Right lung (tissue), 10 donors: ENCODE measurements at places on chromosomes 2 and 18. TPM values are rescaled to one million over a fixed set of nuclear protein-coding genes. Genes with fewer than 3 reads are reported as not detected.

DNA sequence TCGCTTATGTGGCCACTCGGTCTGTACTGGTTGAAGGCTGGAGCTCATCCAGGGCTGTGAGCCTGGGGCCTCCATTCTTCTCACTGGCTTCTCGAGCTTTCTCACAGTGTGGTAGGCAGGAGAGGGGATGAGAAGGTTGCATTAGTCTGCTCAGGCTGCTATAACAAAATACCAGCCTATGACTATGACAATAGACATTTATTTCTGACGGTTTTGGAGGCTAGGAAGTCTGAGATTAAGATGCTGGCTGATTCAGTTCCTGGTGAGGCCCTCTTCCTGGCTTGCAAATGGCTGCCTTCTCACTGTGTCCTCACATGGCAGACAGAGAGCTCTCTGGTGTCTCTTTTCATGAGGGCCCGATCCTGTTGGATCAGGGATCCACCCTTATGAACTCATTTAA, 6.2 kb upstream of the STK25 start:
- DNase-seq = no peak

- DNase-seq = no peak
Observed at GRCh38 chr2:197308996-197309690, 1.4 kb downstream of the ANKRD44 start.

DNA sequence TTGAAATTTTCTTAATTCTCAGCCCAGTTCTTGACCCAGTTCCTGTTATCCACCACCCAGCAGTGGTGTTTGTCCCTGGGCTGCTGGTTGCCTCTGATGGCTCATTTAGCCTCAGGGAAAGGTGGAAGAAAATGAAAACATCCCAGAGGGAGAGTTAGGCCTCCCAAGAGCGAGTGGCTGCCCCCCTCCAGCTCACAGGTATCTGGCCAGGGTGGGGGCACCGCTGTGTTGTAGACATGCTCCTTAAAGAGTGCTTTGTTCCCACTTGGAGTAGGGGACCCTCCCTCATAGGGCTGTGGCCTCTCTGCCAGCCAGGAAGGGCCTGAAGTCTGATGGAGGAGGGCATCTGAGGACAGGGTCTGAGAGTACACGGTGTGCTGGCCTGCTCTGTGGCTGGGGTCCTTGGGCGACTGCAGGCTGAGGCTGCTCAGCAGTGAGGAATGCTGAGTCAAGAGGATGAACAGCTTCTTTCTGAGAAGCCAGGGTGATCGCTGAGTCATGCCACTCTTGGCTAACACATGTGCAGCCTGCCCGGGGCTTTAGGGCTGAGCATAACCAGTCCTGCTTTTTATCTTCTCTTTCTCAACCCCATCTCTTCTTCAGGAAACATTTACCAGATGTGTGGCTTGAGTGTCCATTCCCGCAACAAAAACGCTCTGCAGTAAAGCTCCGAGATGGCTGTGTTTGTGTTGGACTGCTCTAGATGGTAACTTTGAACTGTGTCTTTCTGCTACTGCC, 72.3 kb downstream of the IL1R2 start:
- DNase-seq = no peak

DNA sequence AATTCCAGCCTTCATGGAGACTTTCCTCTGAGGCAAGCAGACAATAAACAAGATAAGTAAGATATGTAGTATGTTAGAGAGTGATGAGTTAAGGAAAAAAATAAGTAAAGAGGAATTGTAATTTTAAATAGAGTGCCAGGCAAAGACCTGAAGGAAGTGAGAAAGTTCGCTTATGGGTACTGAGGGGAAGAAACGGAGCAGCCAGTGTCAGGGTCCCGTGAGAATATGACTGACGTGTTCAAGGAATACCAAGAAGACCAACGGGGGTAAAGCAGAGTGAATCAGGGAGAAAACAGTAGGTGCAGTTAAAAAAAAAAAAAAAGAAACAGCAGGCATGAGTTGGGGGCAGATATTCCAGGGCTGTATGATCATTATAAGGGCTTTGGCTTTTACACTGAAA, 45.1 kb downstream of the ARHGEF33 start:
- no peak for DNase-seq

DNA sequence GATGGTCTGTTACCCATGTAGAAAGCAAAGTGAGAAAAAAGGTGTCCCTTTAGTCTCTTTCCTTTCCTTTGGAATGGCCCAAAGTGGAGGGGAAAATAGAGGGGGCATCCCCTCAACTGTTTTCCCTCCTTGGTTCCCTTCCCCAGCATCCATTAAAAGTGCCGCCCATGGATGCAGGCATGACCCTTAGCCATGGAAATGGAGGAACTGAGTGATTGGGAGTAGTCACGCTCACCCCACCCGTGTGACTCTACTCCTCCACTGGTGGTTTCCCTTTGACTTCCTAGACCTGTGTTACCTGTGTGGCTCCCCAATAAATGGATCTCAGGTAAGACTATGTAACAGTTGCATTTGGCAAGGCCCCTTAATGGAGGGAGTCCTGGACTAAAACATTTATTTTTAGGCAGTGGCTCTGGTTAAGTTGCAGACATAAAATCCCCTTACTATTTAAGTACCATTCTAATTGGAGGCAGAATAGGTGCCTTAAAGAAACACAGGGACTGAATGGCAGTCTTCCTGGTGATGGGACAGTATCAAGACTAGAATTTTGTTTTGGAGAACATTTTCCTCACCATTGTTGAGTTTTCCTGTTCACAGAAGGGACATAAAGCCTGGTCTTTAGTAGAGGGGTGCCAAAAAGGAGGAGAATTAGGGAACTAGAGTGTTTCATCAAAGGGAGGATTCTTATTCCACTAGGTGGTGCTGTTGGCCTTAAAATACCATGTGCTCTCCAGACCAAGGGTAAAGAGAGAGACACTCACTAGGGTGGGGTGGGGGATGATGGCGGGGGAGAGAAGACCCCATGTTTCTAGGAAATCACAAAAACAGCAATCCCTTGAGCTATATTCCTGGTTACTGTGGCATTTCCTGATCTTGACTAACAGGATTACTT, 25.7 kb upstream of the PLA2R1 start:
- DNase-seq = no peak

- DNase-seq = no peak
Observed at GRCh38 chr2:160471950-160472349, 21.7 kb downstream of the RBMS1 start.

- DNase-seq = no peak
Observed at GRCh38 chr18:51162617-51163016, 34.9 kb downstream of the MEX3C start.

DNA sequence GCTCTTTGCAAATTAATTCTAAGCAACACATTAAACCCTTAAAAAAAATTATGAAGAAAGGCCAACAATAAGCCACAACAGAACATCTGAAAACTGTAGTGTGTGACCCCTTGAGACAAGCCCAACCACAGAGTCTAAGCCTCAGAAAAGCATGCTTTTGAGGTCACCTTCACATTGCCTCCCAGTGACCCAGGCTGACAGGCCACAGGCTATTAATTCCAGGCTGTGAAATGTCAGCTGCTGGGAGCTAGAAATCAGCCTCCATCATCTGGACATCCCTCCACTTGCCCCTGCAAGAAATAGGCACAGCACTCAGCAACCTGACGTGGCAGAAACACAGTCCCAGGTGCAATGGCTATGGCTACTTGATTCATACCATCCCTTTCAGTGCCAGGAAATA, 179.4 kb upstream of the ZFP36L2 start:
- no peak for DNase-seq

DNA sequence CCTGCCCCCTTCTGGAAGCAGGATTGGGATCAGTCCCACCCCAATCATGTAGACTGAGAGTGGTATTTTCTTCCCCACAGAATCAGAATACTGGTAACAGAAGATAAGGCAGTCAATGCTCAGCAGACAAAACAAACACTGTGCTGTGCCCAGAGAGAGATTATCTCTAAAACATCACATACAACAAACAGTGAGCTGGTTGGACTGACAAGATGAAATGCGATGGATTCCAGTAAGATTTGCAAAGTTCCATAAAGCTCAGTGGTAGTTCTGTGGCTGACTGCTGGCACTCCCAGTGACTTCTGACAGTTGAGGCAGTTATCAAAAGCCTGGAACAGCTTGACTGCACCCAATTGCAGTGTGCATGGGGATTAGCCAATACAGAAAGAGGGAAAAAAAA, 311.5 kb upstream of the MGAT5 start:
- DNase-seq = no peak

GRCh38 chr18:57320603-57321002, 31.8 kb upstream of the ST8SIA3 start:
- DNase-seq = no peak

- DNase-seq = no peak
Observed at GRCh38 chr2:150188177-150188576, 299.3 kb downstream of the RND3 start.

DNA sequence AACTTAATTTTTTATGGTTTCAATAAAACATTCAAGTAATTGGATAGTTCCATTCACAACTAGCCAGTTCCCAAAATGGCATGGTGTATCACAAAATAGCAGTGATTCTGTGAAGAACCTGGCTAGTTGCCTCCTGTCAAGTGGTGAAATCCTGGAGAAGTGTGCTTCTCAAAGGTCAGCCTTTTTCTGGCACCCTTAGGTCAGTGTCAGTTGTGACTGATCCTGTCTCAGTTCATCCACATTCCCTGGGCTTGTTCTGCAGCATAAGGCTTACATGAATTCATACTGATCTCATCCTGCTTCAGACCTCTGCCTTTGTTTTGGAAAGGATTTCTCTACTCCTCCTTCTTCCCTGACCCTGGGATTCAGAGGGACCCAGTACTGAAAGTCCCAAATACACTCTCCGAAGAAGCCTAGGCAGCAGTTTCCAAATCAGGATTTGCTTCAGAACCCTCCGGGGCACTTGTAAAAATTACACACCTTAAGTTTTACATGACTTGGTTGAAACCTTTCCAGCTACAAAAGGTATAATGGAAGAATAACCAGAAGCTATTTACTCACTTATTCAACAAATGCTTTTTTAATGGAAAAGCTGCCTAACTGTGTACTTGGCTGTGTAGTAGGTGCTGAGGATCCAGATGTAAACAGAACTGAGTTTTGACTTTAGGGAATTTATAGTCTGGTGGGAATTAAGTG, 11.0 kb downstream of the MAP3K20 start:
- no peak for DNase-seq

- DNase-seq = no peak
Observed at GRCh38 chr18:68275616-68276015, 439.3 kb downstream of the TMX3 start.

- no peak for DNase-seq
Observed at GRCh38 chr2:150742094-150742493, 254.6 kb upstream of the RND3 start.

DNA sequence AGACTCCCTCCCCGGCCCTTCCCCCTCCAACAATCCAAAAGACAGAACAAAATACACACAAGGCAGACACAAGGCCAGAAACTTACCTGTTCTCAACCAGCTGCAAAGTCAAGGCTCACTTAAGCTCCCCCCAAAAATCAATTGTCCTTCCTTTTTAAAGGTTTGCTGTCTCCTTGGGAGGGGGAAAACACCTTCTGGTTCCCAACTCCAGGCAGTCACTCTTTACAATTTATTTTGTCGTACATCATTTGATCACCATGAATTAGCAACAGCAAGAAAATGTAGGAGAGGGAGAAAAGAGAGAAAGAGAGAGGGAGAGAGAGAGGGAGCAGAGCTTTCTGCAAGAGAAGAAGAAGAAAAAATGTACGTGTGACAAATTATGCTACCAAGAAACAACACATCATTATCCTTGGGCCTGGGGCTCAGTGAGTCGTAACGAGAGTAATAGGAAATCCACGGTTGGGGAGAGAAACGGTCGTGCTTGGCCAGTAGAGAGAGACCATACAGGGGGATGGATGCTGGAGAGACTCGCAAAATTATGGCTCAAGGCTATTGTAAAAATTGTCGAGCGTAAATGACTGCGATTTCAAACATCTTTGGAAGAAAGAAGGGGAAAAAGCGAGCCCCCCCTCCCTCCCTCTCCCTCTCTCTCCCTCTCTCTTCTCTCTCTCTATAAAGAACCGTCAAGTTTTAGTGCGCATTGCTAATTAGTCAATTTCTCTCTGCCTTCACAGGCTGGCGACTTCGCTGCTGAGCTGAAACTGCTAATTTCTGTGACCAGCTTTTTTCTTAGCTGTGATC, at the start of gene KLHL14:
Gene KLHL14 (minus strand): TSS at position 443 of the 801 bp plus-strand sequence. CDS start 2,432 bp downstream, outside the sequence.
- DNase-seq = no peak

- DNase-seq = no peak
Observed at GRCh38 chr18:5500158-5500939, 43.4 kb downstream of the EPB41L3 start.

GRCh38 chr18:79510046-79510685, 114.4 kb downstream of the NFATC1 start:
- DNase-seq = no peak

DNA sequence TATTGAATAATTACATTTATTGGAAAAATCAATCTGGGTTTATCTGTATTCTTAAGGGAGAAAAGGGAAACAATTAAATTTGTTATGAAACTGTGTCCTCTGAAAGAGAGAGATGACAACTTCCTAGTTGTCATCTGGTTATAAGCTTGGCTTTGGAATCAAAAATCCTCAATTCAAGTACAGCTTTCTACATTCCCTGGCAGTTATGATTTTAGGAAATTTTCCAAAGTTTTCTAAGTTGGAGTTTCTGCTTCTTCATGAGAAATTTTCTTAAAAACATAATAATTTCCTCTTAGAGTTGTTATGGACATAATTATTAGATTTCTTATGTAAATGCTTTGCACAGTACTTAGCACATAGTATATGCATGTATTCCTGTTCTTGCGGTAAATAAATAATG, 625.6 kb upstream of the SLC39A10 start:
- no peak for DNase-seq

DNA sequence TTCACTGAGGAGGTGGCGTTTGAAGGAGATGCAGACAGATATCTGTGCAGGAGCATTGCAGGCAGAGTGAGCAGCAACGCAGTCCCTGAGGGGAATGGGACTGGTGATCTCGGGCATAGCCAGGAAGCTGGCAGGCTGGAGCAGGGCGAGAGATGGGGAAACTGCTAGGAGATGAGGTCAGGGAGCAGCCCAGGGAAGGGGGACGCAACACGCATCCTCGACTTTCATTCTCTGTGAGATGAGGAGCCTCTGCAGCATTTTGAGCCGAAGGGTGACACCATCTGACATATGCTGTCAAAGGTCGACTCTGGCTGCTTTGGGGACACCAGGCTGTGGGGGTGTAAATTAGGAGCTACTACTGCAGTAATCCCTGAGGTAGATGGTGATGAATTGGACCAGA, 4.3 kb upstream of the CHRNA1 start:
- no peak for DNase-seq

GRCh38 chr2:21420553-21421335, 297.0 kb downstream of the TDRD15 start:
- DNase-seq = no peak

DNA sequence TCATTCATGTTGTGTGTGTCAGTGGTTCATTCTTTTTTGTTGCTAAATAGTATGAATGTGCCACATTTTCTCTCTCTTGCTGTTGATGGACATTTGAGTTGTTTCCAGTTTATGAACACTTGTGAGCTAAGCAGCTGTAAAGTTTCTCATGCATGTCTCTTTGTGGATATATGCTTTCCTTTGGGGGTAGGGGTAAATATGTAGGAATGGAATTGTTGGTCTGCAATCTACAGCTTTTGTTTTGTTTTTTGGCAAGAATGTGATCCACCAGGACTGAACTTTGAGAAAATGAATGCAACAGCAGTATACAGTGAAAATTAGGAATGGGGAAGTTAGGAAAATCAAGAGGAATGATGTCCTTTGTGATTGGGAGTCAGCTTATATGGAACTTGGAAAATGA, 226.3 kb downstream of the CDCA7 start:
- no peak for DNase-seq

GRCh38 chr2:187168720-187169713, 279.0 kb downstream of the CALCRL start:
- DNase-seq = no peak

Gene CTNNA2
- 0.17 TPM for polyA plus RNA-seq

Gene EPB41L3
- polyA plus RNA-seq = 40.5 TPM

Gene ELP2
- polyA plus RNA-seq = 121 TPM

Gene CROCC2
- polyA plus RNA-seq = 0.95 TPM

Gene OSBPL1A
- 48.6 TPM for polyA plus RNA-seq

Gene CD8B2
- 0.21 TPM for polyA plus RNA-seq
